Breast epithelium (tissue), 4 donors: ENCODE measurements at places on chromosomes 5 and 9.

DNA sequence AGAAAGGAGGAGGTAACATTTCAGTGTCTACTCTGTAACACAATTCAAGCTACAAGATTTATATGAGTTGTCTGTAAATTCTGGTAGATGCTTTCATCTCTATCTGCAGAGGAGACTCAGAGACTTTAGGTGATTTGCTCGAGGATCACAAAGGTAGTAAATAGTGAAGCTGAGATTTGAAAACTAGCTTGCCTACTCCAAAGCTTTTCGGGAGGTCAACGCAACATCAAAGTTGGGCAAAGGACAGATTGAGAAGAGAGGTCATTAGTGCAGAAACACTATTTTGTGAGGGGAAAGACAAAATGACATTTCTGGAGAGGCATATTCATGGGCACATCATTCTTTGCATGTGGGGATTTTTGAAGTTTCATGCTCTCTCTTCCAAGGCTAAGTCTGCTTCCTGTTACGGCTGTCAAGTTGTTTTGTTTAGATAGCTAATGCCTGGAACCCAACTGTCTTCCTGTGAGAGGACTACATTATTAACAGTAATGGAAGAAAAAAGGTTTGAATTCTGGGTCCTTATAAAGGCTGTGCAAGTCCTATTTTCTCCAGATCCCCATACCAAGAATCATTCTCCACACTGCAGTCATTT is 413.5 kb upstream of the ZNF462 start:
- DNase-seq = no peak
- H3K4me3 ChIP-seq = no peak overlapping the region
- no peaks in the 10 kb centered on the region for H3K4me1 ChIP-seq
- H3K27ac ChIP-seq = no peak overlapping the region

DNA sequence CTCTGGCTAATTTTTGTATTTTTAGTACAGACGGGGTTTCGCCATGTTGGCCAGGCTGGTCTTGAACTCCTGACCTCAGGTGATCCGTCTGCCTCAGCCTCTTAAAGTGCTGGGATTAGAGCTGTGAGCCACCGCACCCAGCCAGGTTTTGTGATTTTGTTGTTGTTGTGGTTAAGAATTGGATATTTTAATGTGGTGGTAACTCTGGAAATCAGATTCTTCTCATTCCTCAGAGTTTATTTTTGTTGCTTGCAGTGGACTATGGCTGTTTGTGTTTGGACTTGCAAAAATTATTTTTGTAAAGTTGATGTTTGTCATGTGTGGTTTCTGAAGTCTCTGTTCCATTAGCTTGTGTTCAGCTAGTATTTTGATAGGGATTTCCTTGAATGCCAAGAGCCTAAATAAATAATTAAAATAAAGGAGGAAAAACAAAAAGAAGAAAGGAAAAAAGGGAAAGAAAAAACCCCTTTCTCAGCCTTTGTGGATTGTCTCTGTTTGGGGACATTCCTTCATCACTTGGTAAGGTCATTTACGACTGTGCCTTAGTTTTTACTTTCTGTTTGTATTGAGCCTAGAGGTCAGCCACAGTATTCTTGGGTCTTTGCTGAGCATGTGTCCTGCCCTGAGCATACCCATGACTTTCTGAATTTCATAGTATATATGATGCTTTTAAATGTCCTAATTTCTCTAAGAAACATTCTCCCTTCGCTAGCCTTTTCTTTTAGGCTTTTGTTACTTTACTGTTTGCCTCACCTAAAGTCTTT is 37.3 kb downstream of the PBX3 start:
- no peaks in the 10 kb centered on the region for H3K36me3 ChIP-seq
- H3K4me1 ChIP-seq = no peaks in the 10 kb centered on the region
- no peaks in the 10 kb centered on the region for H3K27me3 ChIP-seq

GRCh38 chr9:17611342-17611741 is 32.5 kb downstream of the SH3GL2 start:
- H3K4me3 ChIP-seq = no peak overlapping the region
- no peak overlapping the region for H3K27ac ChIP-seq
- no peaks in the 10 kb centered on the region for H3K36me3 ChIP-seq
- no peak for DNase-seq

DNA sequence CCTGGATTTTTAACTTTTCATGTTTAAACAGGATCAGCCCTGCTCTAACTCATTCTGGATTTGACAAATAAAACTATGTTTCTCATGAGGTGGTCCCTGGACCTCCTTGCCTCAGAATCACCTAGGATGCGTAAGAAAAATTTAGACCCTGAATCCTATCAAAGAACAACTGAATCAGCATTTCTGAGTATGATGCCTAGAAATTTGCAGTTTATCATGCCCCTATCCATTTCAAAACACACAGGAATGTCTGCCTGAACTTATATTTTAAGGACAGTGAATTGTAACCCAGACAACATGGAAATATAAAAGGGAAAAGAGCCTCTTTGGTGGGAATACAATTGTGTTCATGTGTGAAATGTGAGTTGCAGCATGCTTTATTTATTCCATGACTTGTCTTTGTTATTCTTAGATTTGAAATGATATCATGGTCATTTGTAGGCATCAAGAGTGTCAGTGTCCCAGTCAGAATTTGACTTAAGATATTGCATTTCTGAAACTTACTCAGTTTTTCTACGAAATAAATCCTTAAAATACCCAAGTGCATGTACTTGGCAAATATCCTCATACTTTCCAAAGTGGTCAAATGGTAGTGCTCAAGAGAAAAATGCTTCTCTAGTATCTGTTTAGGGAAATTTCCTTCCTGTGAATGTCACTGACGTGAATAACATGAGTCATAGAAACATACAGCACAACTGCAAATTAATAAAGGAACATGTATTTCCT is 144.3 kb downstream of the GIN1 start:
- H3K4me1 ChIP-seq = no peaks in the 10 kb centered on the region
- no peak overlapping the region for H3K4me3 ChIP-seq
- H3K36me3 ChIP-seq = no peaks in the 10 kb centered on the region
- no peak for DNase-seq
- H3K27ac ChIP-seq = no peak overlapping the region
